Substantia nigra (tissue), 51 donors: ENCODE measurements at places on chromosomes 7 and 10.

DNA sequence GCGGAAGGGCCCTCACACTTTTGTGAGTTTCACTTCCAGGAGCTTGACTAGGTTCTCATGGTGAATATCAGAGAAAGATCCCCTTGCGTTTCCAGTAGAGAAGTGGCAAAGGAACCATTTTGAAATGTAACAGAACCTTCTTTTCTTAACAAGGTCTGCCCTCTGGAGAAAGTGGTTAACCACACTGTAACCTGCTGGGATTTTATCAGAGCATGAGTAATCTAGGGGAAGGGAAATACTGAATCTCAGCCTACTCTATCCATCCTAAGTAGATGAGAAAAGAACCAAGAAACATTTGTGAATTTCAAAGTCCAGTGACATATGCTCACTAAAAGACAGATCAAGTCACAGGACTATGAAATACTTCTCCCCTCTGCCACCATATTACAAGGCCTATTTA is 235.5 kb downstream of the ZEB1 start:
- DNase-seq = no peak

DNA sequence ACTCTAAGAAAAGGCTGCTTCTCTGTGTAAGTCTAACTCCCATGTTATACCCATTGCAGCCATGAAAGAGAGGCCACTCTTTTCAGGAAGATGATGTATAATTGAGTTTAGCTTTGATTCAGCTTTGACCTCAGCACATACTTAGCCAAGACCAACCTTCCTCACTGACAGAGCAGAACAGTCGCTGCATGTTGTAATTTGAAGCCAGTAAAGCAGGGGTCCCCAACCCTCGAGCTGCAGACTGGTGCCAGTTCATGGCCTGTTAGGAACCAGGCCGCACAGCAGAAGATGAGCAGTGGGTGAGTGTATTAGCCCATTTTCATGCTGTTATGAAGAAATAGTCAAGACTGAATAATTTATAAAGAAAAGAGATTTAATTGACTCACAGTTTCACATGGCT is 223.9 kb downstream of the GPR158 start:
- DNase-seq = no peak

- no peak for DNase-seq
Observed at GRCh38 chr10:103979530-103979929, 12.6 kb downstream of the SLK start.

DNA sequence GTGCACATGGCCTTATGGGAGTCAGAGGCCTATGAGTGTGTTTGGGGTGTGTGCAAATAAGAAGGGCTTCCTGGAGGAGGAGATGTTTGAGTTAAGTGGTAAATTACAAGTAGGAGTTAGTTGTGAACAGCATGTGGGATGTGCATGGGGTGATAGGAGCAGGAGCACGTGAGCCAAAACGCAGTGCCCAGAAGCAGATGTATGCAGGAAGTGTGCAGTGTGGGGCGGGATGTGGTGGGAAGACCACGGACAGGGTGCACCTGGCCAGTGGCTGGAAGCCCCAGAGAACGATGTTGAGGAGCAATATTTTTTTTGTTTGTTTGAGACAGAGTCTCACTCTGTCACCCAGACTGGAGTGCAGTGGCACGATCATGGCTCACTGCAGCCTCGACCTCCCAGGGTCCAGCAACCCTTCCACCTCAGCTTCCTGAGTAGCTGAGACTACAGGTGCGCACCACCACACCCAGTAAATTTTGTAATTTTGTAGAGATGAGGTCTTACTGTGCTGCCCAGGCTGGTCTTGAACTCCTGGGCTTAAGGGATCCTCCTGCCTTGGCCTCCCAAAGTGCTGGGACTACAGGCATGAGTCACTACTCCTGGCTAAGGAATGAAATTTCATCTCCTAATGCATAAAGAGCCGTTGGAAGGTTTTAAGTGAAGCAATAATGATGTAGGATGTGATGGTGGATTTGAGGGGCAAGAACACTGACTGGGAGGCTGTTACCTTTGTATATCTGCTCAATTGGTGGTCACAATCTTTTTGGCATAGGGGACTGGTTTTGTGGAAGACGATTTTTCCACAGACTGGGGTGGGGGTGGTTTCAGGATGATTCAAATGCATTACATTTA is 78.4 kb downstream of the LYZL2 start:
- no peak for DNase-seq

- no peak for DNase-seq
Observed at GRCh38 chr7:27242555-27243339, at the start of gene EVX1. TSS of gene EVX1 (plus strand) at chr7:27242802. CDS start at chr7:27243031, 229 bp downstream.

DNA sequence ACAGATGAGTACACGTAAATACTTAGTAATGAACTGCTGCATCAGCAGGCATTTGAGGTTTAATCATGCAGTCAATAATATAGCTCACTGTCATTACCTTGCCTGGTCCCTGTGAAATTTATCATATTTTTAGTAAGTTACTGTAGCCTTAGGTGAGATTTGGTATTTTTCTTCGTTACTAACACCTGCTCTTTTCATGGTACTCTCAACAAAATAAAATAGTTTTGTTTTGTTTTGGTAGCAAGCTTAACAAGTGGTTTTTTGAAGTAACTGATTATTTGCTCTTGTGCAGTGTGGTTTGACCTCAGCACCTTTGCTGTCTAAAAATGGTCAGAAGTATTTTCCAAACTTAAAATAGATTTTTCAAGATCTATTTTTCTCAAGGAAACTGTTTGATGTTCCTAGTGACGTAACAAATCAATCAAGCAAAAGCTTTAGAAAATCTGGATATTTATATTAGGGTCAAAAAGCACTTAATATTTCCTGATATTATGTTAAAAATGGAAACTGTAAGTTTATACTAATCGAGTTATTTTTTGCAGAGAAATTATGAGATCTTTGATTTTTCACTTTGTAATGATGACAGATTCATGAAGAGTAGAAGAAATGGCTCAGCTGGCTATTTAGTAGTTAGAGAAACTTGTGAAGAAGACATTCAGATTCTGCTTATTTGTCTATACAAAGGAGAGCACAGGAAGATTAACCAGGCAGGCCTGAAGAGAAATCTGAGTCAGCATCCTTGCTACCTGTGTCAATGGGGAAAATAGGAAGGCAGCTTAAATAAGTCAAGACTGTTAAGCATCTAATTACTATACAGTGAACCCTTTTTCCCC is 21.0 kb upstream of the RPA3 start:
- DNase-seq = no peak

DNA sequence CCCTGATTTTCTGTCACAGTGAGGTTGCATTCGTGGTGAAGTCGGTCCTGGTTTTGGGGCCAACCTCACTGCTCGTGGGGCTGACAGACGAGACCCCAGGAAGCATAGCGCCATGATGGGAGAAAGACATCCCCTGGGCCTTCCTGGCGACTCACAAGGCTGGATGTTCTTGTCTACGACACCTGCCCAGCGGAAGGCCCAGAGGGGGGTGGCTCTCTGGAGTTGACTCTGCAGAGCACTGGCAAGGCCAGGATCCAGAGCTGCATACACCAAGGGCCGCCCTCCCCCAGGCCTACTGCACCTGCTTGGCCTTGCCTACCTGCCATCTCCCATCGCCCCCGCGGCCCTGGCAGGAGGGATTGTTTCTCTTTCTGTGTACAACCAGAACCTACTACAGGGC is 608.9 kb downstream of the PTPRN2 start:
- DNase-seq = no peak

DNA sequence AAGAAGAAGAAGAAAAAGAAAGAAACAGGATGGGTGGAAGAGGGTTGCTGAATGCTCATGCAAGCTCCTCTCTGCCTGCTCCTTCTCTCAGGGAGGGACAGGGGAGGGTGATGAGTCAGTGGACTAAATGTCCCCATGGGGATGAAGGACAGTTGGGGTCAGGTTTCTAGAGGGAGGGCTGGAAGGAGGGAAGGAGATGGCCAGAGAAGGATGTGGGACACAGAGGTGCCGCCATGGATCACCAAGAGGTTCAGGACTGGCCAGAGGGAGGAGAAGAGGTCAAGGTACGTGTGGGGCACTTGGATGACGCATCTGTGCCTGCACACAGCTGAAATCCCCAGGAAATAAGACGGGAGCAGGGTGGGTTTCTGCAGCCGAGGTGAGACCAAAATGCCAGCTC is 88.9 kb upstream of the GTF2I start:
- DNase-seq = no peak

GRCh38 chr7:66183700-66184099 is 21.4 kb upstream of the TPST1 start:
- DNase-seq = no peak

DNA sequence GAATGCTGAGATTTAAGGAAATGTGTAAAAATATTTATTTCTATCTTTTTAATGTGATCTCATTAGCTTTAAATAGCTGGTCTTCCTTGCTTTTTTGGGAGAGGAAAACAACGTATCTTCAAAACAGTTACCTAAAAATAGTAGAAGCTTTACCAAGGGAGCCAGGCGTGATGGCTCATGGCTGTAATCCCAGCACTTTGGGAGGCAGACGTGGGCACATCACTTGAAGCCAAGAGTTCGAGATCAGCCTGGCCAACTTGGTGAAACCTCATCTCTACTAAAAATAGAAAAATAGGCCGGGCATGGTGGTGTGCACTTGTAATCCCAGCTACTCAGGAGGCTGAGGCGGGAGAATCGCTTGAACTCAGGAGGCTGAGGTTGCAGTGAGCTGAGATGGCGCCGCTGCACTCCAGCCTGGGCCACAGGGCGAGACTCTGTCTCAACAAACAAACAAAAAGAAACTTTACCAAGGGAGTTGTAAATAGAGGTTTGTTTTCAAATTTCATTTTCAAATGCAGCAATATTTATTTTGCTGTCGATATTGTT is 48.4 kb upstream of the ITGB1 start:
- no peak for DNase-seq

- no peak for DNase-seq
Observed at GRCh38 chr7:89474456-89474855, 678.9 kb upstream of the TEX47 start.

- DNase-seq = no peak
Observed at GRCh38 chr7:42694894-42695507, 216.9 kb downstream of the C7orf25 start.

DNA sequence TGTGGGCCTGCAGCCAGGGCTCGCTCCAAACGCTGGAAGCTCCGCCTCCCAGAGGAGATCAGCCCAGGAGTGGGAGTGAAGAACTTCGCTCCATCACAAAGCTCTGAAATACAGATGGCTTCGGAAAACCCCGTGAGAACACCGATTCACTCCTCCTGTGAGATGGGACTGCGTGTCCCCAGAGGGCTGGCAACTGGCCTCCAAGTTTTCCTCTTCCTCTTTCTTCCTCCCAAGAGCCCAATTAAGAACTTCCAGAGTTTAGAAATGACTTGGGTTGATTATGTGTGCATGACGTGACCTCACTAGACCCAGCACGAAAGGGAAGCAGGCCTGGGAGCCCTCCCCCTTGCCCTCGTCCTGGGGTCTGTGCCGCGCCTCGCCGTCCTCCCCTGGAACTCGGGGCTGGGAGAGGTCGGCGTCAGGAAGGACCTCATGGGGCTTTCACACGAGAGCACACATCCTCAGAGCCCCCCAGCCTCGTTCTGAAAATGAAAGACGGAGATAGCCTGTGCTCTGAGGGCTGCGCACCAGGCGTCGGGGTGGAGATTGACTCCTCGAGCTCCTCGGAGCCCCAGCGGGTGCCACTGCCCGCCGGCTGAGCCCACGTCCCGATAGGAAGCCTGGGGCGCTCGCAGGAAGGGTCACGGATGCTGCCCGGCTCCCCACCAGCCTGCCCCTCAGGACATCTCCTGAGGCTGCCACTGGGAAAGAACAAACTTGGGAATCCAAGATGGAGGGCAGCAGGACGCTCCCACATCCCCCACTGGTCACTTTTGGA is 37.8 kb downstream of the PTPRN2 start:
- DNase-seq = no peak

DNA sequence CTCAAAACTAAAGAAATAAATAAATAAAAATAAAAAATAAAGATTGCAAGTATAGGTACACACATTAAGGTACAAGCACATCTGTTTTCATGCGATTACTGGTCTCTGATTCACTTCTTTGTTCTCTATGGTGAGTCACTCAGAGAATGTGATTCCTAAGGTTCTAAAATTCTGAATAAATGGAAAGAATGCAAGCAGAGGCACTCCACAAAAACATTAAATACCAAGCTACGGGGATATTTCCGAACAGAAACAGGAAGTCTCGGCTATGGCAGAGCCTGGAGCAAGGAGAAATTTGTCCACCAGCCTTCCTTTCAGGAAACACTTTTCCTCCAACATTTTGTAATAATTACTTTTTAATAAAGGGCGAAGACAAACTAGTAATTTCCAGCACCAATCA is 1.4 kb downstream of the VOPP1 start:
- DNase-seq = no peak
